ENCODE measurements at places on chromosomes 1 and 21.

GRCh38 chr1:209805875-209806760 lies at the start of gene IRF6:
Gene IRF6, minus strand, starts transcription at chr1:209806142. Its CDS starts 4,729 bp downstream, at chr1:209801413.
- no peak for DNase-seq

- no peak for DNase-seq
Measured at GRCh38 chr1:20425622-20426021, 60.4 kb downstream of the CAMK2N1 start.

DNA sequence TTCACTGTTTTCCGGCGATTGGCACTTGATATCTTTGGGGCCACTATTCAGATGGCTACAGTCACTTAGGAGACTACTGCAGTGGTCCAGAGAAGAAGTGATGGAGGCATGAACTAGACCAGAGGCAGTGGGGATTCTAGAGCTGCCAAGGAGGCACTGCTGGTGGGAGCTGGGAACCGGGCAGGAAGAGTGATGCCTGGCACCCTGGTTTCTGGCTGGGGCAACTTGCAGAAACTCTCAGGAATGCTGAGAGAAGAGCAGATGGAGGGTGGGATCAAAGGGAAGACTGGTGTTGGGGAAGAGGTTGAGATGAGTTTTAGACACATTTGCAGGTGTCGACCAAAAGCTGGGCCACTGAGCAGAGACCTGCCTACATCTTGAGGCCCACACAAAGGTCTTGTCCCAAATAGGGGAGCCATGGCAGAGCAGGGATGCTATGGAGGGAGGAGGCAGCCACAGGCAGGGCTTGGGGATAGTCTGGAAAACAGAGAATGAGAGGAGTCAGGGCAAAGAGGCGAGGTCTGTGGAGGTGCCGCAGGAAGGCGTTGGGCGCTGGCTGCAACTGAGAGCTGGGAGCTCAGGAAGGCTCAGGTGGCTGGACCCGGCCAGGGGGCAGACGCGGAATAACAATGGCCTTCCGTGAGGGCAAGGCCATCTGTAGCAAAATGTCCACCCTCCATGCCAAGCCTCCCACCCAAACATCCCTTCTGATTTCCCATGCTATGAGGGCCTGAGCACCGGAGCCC lies 118.9 kb downstream of the TOMM20 start:
- DNase-seq, result no peak

DNA sequence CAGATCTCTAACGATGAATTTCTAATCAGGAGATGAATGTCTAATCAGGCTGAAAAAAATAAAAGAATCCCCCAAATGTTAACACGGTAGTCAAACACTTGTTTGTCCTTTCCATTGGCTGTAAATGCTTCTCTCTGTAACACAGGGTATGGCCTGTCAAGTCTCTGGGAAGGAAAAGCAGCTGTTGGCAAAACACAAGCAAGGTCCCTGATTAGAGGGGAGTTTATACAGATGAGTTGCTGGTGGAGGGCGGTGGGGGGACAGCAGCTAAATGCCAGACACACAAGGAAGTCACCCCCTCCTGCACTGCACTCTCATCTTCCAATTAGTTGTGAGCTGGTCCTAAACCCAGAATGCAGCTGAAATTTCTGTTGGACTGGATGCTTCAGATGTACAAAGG lies 51.0 kb downstream of the PGBD5 start:
- no peak for DNase-seq

DNA sequence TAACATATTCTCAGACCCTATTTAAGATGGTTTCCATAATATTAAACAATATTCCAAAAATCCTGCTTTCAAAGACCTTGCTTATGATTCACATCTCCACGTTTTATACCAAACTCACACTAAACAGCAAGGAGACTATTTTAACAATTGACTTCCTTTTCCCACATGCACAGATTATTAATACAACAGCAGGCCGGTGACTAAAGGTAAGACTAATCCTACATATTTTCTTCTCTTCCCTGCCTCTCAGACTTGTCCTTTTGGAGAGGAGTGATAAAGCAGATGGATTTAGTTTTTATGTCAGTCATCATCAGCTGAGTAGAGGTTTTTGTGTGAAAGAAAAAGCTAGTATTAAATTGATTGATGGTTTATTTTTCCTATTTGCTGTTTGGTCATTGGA lies 400.6 kb downstream of the NTNG1 start:
- DNase-seq, result no peak

- peak; percentile 33 for DNase-seq
Measured at GRCh38 chr1:30707412-30708360, 15.7 kb downstream of the MATN1 start.

- no peak for DNase-seq
Measured at GRCh38 chr1:207156826-207157225, 52.8 kb downstream of the C4BPA start.

DNA sequence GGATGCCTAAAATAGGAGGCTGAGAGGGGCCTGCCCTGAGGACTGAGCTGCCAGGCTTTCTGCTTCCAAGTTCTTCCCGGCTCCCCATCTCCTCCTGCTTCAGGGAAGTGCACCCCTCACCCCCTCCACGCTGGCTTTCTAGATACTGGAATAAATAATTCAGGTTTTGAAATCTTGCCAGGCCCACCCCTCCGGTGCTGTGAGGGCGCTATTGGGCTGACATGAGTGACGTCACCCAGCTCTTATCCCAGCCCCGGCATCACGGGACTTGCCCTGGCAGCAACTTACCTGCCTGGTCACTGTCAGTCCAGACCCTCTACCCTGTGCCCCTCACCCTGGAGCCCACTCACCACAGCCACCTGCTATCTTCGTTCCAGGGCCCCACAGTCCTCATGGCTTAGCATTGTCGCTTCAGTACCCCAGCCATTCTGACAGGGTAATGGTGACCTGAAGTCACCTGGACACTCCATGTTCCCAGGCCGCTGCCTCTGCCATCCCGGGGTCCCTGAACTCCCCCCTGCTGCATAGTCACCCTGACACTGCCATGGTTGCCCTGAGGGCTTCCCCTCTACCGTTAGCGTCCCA lies 819 bp upstream of the GPR3 start:
- no peak for DNase-seq

- no peak for DNase-seq
Measured at GRCh38 chr1:60890664-60891063, 191.7 kb upstream of the NFIA start.

GRCh38 chr1:43980255-43981134 lies 1.5 kb downstream of the B4GALT2 start:
- DNase-seq, result no peak

- no peak for DNase-seq
Measured at GRCh38 chr1:234616644-234617043, 6.7 kb upstream of the IRF2BP2 start.

DNA sequence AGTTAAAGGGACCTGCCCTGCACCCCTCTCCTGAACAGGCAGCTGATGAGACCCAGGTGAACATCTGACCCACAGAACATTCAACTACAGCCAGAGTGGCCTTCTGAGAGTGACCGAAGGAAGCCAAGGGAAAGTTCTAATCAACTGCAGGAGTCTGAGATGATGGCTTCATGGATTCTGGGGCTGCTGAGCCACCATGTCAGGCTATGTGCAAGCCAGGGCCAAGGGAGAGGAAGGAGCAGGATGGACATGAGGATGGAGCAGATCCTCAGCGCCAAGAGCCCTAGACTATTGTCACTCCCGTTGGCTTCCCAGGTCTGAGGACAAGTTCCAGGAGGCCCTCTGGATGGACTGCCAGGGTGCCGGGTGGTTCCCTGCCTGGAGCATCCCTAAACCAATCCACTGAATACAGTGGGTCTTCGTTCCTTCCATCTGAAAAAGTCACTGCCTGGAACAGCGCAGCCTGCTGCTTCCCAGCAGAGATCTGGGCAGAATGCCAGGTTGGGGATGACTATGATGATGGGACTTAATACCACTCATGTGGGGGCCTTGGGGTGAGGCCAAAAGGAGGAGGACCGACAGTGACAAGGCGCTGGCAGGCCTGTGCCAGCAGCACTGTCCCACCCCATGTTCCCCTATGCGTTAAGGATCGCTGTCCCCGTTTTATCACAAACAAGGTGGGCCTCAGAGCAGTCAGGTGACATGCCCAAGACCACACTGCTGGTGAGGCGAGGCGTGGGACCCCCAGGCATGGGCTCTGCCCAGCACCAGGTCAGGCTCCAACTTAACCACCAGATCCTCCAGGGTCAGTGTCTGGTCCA lies 19.8 kb downstream of the SPOCD1 start:
- DNase-seq, result no peak

DNA sequence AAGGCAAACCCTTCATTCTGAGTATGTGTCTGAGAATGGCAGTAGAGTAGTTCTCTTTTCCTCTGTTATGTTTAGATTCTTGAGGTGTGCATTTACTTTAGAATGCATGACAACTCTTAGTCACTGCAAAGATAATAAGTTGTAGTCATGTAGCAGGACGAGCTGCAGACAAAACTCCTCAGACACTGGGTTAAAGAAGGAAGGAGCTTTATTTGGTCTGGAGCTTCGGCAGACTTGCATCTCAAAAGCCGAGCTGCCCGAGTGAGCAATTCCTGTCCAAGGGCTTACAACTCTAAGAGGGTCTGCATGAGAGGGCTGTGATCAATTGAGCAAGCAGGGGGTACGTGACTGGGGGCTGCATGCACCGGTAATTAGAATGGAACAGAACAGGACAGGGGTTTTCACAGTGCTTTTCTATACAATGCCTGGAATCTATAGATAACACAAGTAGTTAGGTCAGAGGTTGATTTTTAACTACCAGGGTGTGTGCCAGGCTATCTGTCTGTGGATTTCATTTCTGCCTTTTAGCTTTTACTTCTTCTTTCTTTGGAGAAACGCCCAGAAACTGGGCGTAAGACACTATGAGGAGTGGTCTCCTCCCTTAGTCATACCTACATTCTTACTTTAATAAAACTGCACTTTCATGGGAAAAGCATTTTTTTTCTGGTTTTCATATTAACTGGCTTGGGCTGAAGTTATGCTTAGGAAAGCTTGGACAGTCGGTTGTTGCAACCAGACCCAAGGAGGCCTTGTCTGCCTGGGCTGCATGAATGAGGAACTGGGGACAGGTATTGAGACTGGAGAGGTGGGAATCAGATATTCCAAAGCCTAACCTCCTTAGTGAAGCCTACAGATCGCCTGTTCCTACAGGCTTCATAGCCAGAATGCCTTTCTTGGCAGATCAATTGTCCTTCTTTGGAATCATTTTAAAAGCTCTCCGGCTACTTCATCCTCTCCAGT lies 115.1 kb downstream of the RHOU start:
- no peak for DNase-seq

- no peak for DNase-seq
Measured at GRCh38 chr1:223363057-223363855, 720 bp downstream of the SUSD4 start.

- DNase-seq, result no peak
Measured at GRCh38 chr1:31670593-31670964, 25.9 kb upstream of the PEF1 start.

DNA sequence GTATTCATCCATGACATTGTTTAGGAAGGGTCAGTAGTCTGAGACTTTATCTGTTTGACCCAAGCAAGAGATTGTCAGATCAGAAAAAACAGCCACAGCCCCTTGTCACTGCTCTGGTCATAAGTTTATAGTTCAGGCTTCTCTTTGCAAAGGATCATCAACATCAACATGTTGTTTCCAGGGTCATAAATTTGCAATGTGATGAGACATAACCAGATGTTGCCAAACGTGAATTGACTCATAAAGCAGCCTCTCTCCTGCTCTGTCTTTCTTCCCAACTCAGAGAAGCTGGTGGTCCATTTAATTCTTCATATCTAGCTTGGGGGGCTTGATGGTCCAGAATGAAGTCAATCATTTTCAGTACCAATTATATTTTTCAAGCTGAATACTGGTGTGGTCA lies 507.2 kb upstream of the PBX1 start:
- no peak for DNase-seq

DNA sequence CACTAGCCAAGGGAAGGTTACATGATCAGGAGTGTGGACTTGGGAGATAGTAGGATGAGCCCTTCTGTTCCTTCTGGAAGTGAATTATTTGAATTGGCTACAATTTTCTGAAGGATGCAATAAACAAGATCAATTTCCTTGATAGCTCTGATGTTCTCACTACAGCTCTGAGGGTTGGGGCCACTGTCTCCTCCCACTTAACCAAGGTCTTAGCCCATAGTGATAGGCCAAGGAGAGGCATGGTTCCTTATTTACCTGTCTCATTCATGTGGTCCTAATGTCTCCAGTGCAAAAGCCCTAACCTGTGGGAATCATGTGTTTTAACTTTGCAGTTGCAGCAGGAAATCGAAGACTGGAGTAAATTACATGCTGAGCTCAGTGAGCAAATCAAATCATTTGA lies 34.8 kb downstream of the MIA3 start:
- no peak for DNase-seq

DNA sequence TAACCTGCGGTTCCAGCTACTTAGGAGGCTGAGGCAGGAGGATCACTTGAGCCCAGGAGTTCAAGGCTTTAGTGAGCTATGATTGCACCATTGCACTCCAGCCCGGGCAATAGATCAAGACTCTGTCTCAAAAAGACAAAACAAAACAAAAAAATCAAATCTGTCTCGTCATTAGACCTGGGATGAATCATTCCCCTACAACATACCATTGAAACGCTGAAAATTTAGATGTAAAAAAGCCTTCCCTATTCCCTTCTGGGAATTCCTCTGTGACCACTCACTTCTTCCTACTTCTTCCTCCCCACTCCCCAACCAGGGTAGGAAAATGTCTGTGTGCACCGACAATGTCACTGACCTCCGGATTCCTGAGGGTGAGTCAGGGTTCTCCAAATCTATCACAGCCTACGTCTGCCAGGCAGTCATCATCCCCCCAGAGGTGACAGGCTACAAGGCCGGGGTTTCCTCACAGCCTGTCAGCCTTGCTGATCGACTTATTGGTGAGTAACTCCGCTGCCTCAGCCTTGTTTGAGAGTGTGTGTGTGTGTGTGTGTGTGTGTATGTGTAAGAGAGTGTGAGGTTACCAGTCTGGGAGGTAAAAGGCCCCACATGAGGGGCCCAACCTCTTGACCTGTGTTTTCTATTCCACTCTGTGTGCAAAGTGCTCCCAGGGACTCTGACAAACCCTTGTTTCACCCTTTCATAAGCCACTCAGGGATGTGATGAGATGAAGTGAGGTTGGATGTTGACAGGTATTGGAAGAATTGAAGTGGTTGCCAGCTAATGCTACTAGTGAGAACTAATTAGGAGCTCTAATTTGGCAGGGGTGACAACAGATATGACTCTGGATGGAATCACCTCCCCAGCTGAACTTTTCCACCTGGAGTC lies 16.3 kb upstream of the SARS1 start:
- no peak for DNase-seq

- no peak for DNase-seq
Measured at GRCh38 chr1:224256640-224257039, 73.3 kb downstream of the NVL start.

DNA sequence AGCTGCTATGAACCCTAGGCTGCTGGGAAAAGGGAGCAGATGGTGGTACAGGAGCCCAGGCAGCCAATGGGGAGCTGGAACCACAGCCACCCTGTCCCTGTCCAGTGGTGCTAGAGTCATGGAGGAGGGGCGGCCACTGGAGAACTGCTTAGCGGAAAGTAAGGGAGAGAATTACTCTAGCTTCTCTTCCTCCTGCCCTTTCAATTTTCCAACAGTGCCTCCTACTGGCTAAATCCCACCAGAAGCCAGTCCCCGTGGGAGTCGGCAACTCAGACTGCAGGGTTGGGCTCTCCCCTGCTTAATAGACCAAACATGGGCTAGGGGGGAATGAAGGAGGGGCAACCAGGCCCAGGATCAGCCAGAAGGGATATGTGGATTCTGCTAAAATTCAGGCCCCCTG lies 154.5 kb downstream of the ACTL8 start:
- DNase-seq, result no peak

Data from stimulated activated CD4-positive, alpha-beta T cell treated with anti-CD3 and anti-CD28 coated beads, Interleukin-1b, Interleukin-23, amount 100 ng/mL, for 1 hour (primary cell).